CD4-positive, alpha-beta T cell treated with Interleukin-4 for 4 hours (primary cell): ENCODE measurements at places on chromosomes 12 and 14.

DNA sequence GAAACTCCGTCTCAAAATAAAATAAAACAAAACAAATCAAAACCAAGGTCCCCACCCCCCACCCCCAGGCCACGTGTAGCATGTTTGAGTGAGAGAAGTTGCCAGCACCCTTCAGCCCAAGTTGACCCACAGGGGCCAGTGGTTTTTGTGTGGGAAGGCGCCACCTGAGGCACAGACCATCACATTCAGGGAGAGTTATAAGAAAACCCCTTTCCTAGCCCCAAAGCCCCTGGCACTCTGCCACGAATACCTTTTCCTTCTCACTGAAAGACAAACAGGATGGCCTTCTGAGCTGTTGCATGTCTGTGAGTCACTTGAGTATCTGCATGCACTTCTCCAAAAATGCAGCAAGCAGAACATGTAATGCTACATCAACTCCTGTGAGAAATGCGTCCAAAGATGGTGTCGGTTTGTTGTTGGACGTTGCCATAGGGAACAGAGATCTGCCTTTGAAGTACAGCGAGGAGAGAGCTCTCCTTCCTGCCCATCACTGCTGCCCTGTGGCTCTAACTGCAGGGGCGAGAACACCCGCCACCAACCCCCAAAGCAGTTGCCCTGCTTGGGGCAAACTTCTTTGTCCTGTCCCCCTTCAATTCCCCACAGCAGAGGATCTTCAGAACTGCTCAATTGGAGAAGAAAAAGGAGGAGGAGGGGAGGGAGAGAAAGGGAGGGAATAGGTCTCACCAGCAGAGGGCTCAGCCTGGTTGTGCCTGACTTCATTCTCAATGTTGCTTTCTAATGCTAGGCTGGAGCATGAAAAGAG, 2.7 kb upstream of the TRAF3 start:
- peak; percentile 90 for DNase-seq

GRCh38 chr12:11893998-11894397, 176.7 kb upstream of the BCL2L14 start:
- no peak for DNase-seq

- DNase-seq: no peak
These were observed 21.8 kb downstream of the VDR start for GRCh38 chr12:47882781-47883546.

GRCh38 chr12:54571193-54572188, 17.0 kb downstream of the PPP1R1A start:
- DNase-seq: no peak

DNA sequence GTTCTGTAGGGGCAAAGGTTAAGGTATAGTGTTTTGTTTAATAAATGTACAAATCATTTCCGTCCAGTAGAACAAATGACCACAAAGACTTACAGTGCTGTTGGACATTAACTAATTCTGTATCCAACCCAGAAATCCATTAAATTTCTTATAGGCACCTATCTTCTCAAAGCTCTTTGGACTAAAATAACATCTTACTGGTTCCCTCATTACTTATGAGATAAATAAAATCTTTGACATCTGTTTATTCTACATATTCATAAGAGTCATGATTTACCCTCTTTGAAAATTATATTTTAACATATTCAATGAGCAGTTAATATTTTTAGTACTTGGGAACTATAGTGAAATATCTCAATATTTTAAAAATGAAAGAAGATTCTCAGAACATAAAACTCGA, 102.7 kb upstream of the G2E3 start:
- no peak for DNase-seq

GRCh38 chr12:19833775-19834501, 394.6 kb downstream of the AEBP2 start:
- DNase-seq: peak; percentile 2

- DNase-seq: no peak
These were observed 1.0 kb downstream of the TMEM253 start for GRCh38 chr14:21101802-21102413.

DNA sequence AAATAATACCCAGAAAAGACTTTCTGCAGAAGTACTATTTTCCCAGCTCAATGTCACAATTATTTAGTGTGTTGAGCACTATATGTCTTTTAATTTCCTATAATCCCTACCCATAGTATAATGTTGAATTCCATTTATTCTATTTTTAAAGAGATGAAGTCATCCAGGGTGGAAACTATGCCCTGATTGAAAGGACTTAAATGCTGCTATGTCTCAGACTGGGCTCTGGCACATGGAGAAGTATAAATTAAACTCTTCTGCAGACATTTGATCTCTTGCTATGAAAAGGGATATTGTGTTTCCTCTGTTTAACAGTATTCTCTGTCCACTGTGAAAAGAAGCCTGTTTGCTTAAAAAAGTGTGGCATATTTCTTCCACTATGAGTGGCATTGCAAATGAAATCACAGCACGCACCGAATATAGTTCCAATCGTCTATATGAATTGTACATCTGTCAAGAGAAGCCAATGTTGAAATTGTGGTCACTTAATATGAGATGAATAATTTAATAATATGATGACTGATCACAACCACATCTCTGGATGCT, 192.3 kb downstream of the BCAT1 start:
- DNase-seq: no peak

DNA sequence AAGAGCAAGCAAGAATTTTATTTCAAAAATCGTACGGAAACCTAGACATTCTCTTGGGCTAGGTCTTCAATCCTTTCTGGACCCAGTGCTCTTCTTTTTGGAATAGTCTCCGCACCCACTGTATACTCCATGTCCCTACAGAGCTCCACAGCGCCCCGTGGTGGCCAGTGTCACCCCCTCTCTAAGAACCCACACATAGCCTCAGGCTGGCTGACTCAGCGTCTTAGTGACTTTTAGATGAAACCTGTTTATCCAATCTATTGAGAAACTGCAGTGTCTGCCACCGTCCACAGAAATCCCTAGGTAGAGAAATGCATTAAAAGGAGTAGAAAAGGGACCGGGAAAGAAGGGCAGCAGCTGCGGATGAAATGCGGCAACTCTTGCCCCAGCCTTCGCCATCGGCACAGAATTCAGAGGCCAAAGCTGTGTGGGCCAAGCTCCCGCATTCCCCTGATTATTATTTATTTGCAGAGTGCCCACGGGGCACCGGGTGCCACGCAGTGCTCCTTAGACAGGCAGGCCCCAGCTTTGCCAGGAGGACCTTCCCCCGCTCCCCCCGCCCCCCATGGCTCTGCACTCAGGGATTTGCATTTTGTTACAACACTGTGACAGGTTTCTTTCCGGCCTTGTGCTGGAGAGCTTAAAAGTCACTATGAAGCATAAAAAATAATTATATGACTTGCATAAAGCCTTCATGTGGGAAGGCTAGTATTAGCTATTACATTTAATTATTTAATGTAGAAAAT, 170.1 kb upstream of the FKBP4 start:
- DNase-seq: no peak

DNA sequence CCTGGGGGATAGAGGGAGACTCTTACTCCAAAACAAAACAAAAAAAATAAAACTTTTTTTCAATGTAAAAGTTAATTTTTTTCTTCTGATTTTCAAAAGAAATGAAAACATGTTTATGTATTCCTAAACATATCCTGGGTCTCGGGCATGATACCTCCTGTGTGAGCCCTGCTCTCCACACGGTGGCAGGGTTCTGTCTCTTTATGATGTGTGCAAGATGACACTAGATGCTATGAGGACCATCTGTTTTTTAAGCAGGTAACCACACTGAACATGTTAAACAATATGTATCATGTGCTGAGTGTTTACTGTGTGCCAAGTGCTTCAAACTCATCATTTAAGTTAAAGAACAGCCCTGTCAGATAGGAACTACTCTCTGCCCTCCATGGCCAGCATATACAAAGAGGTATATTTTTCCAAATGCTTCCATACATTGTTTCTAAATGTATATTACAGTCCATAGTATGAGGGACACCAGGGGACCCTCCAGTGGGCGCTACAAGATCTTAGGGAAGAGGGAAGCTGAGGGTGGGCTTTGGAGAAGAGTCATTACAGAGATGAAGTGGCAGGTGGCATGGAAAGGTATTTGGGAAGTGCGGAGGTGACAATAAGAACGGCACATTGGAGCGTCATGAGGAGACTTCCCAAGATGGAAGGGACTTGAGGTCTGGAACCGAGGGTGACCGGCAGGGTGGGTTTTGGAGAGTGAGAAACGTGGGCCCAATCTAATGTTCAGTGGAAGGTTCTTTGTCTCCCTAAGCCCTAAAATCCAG, 28.5 kb downstream of the FOS start:
- DNase-seq: no peak

DNA sequence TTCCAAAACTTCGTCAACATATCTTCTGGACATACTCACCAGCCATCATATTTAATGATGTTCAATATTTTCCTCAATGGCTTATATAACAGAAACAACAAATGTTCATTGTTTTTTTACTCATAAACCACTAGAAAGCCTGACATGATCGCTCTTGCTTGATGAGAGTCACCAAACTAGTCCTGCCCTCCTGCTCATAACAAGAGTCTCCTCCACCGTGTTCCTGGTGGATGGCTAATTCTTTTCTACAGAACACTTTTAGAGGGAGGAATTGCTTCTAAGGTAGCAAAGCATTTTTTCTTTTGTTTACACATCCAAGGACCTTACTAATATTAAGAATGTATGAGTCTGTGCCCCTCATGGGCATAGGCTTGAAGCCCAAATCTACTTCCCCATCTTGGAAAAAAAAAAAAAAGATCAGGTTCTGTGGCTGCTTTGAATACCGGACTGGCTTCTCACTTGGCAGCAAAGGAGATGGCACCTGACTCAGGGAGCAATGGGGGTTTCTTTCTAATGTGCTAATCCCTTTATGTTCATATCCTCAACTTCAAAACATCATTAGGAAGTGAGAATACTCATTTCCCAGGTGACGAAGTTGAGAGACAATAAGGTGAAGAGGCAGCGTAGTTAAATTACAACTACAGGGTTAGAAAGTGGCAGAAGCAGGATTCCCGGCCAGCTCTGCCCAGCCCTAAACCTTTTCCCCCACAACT, 188.8 kb downstream of the EPS8 start:
- no peak for DNase-seq

DNA sequence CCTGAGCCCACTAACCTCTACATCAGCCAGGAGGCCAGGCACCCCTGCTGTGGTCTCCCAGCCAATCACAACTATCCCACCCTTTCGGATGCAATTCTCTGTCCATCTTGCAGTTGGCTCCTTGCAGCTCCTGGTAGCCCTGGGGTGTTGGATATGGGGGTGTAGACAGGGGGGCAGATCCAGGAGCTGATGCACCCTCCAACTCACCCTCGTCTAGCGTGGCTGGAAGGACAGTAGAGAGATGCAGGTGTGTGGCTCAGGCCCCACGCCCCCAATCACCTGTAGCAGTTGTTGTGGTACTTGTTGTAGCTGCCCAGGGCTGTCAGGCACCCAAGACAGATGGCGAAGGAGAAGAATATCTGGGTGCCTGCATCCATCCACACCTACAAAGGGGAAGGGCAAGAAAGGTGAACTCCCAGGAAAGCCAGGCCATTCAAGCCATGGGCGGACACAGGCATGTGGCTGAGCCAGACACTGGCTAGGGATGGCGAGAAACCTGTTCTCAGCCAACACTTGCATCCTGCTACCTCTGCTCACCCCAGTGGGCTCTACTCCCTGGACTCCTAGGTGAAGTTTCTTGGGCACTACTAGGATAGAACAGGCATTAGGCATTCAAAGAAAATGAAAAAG, 13.4 kb upstream of the SLC6A12 start:
- no peak for DNase-seq

GRCh38 chr12:131094831-131095805, 141.4 kb downstream of the ADGRD1 start:
- no peak for DNase-seq

DNA sequence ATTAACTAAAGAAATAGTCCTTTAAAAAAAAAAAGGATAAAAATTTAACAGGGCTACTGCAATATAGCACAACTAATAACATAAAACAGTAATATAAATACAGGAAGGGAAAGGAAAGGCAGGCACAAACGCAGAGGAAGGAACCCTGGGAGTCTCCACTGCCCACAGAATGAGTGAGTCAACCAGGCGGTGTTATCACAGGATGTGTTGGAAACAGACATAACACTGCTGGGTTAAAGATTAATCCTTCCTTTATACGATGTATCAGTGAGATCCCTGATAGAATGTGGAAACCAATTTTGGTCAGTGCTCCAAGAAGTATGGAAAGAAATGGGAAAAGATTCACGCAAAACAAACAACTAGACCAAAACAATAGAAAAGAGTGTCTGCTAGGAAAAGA, 47.9 kb downstream of the FGD6 start:
- no peak for DNase-seq

- DNase-seq: no peak
These were observed 131.0 kb downstream of the TMEM132D start for GRCh38 chr12:129772501-129773493.

- no peak for DNase-seq
These were observed 101.1 kb upstream of the BCL2L14 start for GRCh38 chr12:11969437-11970154.

GRCh38 chr14:73173092-73173735, 36.9 kb downstream of the PSEN1 start:
- DNase-seq: peak; percentile 27

DNA sequence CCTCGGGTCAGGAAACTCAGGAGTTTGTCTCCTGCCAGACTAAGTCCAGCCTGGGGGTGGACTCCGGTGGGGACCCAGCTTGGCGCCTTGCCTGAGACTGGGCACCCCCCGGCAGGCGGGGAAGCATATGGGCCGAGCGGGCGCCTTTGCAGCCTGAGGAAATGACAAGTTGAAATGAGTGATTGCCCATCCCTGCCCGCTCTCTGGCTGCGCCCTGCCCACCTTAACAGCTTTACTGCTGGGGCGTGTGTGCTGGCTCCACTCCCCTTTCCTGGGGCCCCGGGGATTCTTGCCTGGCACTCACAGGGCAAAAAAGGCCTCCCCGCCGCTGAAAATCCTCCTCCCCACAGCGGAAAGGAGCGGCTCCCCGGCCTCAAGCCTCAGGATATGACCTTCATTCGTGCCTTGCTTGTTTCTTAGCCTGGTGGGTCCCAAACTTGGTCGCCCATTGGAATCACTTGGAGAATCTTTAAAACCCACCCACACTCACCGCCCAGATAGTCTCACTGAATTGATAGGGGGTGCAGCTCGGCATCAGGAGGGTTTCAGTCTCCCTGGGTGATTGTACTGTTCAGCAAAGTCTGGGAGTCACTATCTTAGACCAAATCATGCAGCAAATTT, 1.5 kb downstream of the RFLNA start:
- DNase-seq: no peak

- DNase-seq: no peak
These were observed 26.8 kb downstream of the FLVCR2 start for GRCh38 chr14:75604979-75605851.

DNA sequence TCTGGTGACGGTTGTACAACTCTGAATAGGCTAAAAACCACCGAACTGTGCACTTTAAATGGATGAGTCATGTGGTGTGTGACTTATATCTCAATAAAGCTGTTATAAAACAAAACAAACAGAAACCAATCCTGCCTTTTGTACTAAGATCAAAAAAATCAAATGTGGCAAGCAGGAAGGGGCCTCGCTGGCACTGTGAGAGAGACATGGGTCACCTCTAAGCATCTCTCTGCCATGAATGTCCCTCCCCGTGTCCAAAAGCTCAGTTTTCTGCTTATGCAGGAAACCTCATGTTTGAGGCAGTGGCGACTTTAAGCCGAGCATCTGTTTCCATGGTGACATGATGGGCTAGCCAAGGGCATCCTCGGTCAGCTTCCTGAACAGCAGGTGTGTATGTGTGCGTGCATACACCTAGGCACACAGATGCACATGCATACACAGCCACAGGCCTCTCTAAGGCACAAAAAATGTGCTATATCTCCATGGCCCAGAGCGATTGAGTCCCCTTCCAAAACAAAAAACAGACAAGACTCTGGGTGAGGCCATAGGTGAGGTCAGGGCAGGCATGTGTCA, 44.4 kb downstream of the ARL6IP4 start:
- DNase-seq: peak; percentile 26

GRCh38 chr12:114384739-114385138, 21.2 kb downstream of the TBX5 start:
- DNase-seq: no peak
